ENCODE measurements at places on chromosomes 6 and 20.

- DNase-seq: no peak
Observed at GRCh38 chr6:40343877-40344565, 243.1 kb downstream of the LRFN2 start.

GRCh38 chr20:37853823-37854375 is 49.0 kb upstream of the VSTM2L start:
- no peak for DNase-seq

- no peak for DNase-seq
Observed at GRCh38 chr20:9578594-9578993, 64.2 kb downstream of the LAMP5 start.

DNA sequence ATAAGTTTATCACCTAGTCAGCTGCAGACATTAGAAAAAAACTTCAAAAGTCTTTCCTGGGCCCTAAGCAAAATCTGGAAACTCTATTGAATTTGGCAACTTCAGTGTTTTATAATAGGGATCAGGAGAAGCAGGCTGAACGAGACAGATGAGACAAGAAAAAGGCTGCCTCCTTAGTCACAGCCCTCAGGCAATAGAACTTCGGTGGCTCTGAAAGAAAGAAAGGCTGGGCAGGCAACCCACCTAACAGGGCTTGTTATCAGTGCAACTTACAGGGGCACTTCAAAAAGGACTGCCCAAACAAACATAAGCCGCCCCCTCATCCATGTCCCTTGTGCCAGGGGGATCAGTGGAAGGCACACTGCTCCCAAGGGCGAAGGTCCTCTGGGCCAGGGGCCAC is 657.9 kb upstream of the HS3ST5 start:
- DNase-seq: no peak

GRCh38 chr6:31729515-31729978 is 448 bp upstream of the DDAH2 start:
- peak; percentile 87 for DNase-seq

DNA sequence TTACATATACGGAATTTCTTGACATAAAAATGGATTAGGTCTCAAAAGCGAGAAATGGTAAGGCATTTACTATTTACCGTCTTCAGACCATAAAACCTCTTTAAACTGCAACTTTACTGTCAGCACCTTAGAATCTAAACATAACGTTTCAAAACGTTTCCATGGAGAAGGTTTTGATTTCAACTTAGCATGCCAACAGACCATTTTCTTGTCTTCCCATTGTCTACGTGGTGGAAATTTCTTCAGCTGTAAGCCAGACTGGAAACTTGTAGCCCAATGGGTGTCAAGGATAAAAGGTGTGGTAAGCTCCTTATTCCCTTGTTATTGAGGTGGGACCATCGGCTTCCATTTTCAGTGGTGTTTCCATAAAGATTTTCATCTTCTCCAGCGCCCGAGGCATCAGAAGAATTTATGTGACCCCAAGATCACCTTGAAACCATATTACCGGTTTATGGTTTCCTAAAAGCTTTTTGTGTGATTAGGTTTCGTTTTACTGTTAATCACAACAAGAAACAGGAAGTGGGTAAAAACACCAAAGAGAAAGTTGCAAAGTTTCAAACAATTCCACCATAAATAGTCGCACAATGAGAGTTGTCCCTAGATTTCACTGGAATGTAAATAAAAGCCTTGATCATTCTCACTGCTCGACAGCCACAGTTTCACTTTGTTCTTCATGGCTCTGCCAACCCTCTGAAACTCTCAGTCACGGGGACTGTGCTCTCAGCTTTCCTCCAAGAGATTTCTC is 63.0 kb upstream of the CD2AP start:
- no peak for DNase-seq

GRCh38 chr6:2213086-2213485 is 32.3 kb downstream of the GMDS start:
- DNase-seq: no peak

GRCh38 chr6:117384659-117385058 is 41.1 kb downstream of the ROS1 start:
- DNase-seq: no peak

DNA sequence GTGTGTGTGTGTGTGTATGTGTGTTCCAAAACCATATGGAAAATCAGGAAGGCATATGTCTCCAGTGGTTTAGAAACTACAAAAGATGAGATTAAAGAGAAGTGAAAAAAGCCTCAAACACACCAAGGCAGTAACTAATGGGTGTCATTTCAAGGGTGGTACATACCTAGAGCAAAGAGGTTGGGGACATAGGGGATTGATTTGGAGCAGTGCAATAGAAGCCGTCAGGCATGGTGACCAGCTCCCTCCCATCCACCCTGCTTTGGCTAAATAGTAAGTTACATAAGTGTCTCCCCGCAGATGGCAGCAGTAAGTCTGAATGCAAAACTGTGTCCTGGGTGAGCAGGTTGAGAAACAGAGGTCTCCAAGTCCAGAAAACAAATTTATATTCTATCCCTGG is 10.4 kb upstream of the ELMO2 start:
- no peak for DNase-seq

- DNase-seq: no peak
Observed at GRCh38 chr6:4598384-4598995, 177.7 kb upstream of the CDYL start.

- no peak for DNase-seq
Observed at GRCh38 chr6:71588490-71588889, 297.9 kb upstream of the RIMS1 start.

- DNase-seq: no peak
Observed at GRCh38 chr6:26124781-26125685, 37.8 kb downstream of the HFE start.

- no peak for DNase-seq
Observed at GRCh38 chr20:4064144-4064909, 49.0 kb upstream of the RNF24 start.

GRCh38 chr20:57170343-57170742 is 96.1 kb downstream of the BMP7 start:
- no peak for DNase-seq

- no peak for DNase-seq
Observed at GRCh38 chr6:88380083-88380482, 213.9 kb upstream of the CNR1 start.

DNA sequence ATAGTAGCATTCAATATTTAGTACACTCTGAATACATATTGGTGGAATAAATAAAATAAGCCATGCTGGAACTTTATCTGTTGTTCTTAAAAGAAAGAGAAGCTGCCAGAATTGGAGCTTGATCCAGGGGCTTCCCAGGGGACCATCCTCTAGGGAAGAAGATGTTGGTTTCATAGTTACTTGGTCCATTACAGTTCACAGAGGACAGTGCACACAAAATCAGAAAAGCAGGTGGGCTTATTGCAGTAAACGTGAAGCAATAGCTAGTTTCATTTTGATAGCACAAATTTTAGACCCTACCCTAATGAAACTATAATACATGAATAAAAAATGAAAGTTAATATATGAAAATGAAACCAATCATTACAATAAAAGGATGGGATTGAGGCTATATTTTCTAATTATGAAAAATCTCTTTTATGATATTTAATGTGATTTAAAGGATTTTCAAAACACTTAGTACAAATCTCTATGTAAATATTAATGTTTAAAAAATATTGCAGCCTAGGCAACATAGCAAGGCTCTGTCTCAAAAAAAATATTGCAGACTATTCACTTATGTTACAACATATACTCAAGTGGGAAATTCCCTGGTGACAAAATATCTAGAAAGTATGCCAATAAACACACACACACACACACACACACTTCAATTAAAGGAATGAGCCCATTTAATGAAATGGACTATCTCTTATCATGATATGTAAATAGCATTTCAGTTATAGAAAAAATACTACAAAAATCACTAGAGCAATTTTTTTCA is 227.0 kb upstream of the MARCKS start:
- no peak for DNase-seq

GRCh38 chr6:163457637-163458561 is 43.4 kb downstream of the QKI start:
- no peak for DNase-seq

DNA sequence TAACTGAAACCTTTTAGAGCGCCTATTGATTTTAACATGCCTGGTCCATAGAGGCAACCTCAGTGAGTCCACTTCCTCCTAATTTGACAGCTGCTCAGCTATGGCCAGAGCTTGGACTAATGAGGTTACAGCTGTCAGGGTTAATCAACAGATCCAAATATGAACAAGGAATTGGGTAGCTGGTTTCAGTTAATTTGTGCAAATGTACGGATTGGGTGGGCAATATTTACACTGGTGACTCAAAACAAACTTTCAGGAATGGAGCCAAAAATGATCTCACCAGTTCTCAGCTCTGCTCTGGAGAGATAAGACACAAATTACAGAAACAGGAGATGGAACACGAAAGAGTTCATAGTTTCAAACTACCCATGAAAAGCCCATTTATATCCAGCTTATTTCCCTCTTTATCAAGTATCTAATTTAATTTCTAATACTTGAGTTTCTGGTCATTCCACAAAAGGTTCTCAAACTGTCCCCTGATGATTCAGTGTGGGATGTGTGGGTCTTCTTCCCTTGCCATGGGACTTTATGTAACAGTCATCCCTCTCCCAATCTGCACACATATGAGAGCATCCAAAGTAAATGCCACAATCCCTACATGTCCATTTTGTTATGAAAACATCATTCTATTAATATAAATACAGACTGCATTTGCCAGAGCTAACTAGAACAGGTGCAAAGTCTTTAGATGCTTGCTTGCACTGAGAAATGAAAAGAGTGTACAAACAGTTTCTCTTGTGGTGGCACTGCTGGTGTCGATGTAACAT is 149.9 kb downstream of the RPS12 start:
- no peak for DNase-seq

DNA sequence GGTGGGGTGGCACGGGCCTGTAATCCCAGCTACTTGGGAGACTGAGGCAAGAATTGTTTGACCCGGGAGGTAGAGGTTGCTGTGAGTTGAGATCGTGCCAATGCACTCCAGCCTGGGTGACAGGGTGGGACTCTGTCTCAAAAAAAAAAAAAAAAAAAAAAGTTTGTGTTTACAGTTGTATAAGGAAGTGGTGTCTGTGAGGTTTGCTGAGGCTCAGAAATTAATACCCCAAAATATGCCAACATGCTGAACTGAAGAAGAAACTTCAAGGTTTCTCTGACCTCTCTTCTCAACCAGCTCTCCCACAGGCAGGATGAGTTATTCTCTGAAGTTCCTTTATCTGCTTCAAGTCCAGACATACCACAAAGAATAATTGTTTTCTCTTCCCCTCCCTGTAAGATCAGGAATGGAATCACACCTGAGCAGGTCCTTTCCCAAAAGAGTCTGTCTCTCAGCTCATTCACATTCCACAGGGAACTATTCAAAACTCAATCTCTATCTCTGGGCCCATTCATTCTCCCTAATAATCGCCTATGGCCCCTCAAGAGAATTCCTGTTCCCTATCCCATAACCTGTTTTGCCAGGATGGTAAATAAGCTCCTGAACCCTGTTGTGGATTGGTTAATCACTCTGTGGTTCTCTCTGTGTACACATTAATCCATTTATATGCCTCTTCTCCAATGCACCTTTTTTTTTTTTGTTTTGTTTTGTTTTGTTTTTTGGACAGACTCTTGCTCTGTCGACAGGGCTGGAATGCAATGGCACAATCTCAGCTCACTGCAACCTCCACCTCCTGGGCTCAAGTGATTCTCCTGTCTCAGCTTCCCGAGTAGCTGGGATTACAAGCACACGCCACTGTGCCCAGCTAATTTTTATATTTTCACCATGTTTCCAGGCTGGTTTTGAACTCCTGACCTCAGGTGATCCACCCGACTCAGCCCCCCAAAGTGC is 17.4 kb upstream of the KIFC1 start:
- no peak for DNase-seq

GRCh38 chr20:57408131-57408530 is 16.9 kb downstream of the RBM38 start:
- DNase-seq: no peak

DNA sequence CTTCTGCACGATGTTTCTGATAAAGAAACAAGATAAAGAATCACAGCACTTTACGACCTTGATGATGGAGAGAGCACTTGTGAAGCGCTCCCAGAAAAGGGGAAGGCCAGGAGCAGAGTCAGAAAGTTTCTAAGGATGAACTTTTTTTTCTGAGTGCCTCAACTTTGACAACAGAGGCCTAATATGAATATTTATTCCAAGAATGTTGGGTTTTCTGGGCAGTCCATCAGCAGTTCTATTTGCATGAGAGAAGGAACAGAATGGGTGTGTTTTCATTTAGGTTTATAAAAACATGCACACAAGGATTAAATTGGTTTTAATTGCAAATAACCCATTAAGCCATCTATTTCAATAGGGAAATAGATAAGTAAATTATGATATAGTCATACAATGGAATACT is 204.9 kb downstream of the SIM1 start:
- DNase-seq: no peak

DNA sequence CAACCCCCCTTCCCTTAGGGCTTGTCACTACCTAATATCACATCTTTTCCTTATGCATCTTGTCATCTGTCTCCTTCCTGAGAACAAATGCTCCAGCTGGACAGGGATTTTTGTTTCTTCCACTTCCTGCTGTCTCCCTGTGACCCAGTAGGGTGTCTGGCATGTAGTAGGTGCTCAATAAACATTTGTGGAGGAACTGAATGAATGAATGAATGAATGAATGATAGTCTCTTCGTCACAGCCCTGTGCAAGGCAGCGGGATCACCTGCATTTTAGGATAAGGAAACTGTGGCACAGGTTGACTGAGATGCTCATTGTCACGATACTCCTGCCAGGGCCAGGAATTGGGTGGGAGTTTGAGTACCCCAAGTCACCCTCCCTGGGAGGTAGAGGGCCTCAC is 14.2 kb downstream of the LEMD2 start:
- DNase-seq: no peak

- no peak for DNase-seq
Observed at GRCh38 chr6:54419885-54420284, 111.6 kb downstream of the TINAG start.

- DNase-seq: no peak
Observed at GRCh38 chr6:117266257-117267053, 1.1 kb downstream of the VGLL2 start.
